ENCODE measurements at places on chromosomes 16 and 17. TPM values are rescaled to one million over a fixed set of nuclear protein-coding genes. Genes with fewer than 3 reads are reported as not detected.

- no peak for DNase-seq
These were observed 26.0 kb downstream of the NGFR start for GRCh38 chr17:49521088-49521450.

- DNase-seq = no peak
These were observed 2.5 kb downstream of the ADAT1 start for GRCh38 chr16:75620326-75621169.

The QPRT gene
- total RNA-seq = 101 TPM

GRCh38 chr17:32265192-32265923, at the start of gene RHBDL3:
Gene RHBDL3, plus strand, starts transcription at chr17:32265832. Its CDS starts 358 bp downstream, at chr17:32266190.
- no peak for DNase-seq

The RNF43 gene
- total RNA-seq = 2.6 TPM

The NQO1 gene
- total RNA-seq = 3,594 TPM

DNA sequence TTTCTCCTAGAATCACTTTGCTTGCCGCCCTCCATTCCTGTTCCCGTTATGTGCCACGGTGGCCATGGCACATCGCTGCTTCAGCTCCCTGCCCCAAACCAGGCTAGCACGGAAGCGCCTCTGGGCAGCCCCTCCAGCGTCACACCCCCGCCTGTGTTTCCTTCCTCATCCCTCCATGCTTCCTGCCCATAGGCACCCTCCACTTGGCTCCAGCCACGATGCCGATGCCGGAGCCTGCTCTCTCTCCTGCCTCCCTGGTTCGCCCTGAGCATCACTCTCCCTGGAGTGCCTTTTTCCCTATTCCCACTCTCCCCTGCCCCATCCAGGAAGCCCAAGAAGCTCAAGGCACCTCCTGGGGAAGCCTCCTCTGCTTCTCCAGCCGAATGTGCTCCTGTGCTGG, 3.2 kb upstream of the ARHGAP23 start:
- no peak for DNase-seq

The C16orf89 gene
- not detected for total RNA-seq

- DNase-seq = peak; percentile 90
These were observed 23.3 kb upstream of the CDRT4 start for GRCh38 chr17:15490634-15491261.

Measured in Caki2 (cell line).